ENCODE measurements at places on chromosomes 1 and 21. TPM values are rescaled to one million over a fixed set of nuclear protein-coding genes. Genes with fewer than 3 reads are reported as not detected.

- no peak for DNase-seq
Observed at GRCh38 chr1:167628741-167629515, 1.1 kb upstream of the RCSD1 start.

- DNase-seq: no peak
Observed at GRCh38 chr1:212951126-212951946, 995 bp downstream of the VASH2 start.

GRCh38 chr1:223622132-223622842 is 43.2 kb downstream of the CAPN8 start:
- no peak for DNase-seq

GRCh38 chr1:903305-903704 is 20.4 kb upstream of the SAMD11 start:
- no peak for DNase-seq

DNA sequence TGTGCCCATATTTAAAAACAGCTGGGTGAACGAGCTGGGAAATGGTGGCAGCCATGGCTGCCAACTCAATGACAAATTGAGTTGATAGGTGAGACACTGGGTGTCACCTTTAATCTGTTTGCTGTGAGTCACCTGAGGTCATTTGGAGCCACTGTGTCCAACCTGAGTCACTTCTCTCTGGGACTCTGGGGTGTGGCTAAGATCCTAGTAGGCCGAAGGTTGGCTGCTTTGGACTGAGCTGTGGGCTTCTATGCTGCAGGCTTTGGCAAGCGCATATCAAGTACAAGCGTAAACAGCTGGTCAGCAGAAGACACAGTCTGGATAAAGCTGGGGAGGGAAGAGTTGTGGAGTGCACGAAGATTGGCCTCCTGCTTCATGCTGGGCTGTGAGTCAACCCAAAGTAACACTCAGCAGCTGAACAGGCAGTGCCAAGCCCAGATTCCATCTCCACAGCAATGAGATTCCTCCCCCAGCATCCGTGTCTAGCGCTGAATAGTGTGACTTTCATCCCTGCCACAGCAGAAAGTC is 24.0 kb downstream of the TEX35 start:
- DNase-seq: no peak

DNA sequence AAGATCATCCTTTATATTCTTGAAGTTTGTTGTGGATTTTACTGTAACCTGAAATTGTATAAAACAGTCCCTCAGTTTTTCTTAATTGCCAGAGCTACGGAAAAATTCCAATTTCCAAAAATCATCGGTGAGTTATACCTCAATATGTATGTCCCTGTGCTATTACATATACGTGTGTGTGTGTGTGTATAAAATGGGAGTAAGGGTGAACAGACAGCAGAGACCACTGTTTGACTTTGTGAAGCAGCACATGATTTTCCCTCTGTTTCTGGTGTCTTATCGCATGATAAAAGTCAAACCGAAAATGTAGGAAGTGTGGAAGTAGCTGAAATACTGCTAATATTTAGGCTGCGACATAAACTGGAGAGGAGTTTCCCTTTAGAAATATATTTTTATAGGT is 1.2 kb downstream of the OR2T1 start:
- no peak for DNase-seq

- DNase-seq: no peak
Observed at GRCh38 chr1:194846488-194846887, 1660.1 kb upstream of the B3GALT2 start.

DNA sequence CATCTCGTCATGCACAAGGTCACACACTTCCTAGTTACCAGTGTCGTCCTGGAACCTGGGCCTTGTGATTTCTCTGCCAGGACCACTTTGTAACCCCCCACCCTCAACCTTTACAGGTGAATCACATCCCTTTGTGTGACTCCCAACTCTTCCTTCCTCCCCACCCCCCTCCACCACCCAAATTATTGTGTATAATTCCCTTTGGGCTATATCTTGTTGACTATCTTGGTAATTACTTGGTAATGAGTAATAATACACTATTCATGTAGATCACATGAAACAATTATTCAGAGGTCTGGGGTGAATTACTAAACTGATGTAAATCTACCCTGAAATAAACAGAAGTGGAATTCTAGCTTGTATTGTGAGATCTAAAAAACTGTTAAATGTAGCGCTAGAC is 1.7 kb downstream of the KCNK1 start:
- DNase-seq: no peak

DNA sequence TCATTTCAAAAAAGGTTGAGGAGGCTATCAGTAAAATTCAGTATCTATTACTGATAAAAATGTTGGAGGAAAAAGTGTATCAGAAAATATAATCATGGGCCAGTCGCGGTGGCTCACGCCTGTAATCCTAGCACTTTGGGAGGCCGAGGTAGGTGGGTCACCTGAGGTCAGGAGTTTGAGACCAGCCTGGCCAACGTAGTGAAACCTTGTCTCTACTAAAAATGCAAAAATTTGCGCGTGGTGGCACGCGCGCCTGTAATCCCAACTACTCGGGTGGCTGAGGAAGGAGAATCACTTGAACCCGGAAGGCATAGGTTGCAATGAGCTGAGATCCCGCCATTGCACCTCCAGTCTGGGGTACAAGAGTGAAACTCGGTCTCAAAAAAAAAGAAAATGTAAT is 5.3 kb upstream of the ATP1A4 start:
- DNase-seq: no peak

DNA sequence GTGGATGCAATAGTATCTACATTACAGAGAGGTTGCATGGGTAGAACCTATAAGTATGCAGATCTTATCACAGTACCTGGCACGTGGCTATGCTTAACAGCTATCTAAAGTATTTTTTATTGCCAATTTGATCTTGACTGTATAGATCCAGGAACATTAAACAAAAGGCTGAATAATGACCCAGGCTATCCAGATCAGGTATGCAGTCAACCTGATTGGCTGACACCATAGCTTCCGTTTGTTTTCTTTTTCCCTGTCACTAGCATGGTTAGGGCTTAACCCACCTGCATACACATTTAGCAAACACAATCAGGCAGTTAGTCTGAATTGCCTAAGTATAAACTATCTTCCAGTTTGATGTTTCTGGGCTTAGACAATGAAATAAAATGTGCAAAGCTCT is 264.9 kb upstream of the PLXNA2 start:
- DNase-seq: no peak

GRCh38 chr1:30777060-30777903 is 19.7 kb upstream of the LAPTM5 start:
- DNase-seq: no peak

GRCh38 chr1:178364782-178365181 is 132.0 kb downstream of the CLEC20A start:
- no peak for DNase-seq

- DNase-seq: no peak
Observed at GRCh38 chr1:39683591-39684312, 7.5 kb downstream of the HPCAL4 start.

DNA sequence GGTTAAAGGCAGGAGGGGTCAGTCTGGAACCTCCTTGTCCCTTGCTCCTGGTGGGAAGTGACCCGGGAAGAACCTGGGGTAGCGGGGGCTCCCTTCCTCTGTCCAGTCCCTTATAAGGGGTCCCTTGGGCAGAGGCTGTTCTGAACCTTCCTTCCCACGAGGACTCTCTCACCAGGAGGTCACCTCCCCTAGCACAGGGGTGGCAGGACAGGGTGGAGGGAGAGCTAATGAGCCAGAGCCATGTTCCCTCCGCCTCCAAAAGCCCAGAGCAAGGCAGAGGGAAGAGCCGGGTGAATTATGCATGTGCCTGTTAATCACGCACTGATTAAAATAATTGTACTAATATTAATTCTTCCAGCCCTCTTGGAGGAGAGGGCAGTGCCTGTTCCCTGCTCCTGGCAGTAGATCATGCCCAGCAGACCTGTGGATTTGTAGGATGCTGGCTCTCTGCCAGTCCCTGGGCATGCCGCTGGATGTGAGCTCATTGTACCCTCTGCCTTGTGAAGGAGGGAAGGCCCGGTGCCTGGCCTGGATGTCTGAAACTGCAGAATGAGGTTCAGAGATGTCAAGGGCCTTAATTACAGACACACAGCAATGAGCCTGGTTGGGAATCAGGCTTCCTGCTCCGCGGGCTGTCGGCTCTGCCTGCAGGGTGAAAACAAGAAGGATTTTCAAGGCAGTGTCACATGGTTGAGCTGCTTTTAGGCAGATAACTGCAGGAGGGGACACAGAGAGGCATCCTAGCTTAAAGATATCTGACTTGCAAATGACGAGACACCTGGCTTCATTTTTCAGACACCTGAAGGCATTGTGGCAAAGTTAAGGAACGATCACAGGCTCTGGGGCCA is 68.2 kb downstream of the IGSF21 start:
- no peak for DNase-seq

DNA sequence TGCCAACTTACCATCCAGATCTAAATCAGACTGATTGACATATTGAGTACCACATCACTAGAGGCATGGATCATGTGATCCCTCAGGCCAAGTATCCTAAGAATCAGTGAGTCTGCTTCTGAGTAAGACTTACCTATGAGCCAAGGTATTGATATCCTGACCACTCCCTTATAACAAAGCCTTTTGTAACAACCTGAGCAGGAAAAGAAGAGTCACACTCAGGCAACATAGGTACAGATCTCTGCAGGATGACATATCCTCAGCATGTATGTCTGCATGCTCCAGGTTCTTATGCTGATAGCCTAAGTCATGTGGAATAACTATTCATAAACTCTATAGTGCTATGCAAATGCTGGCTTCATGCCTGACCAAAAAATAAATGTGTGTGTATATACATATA is 2.3 kb upstream of the LCE1A start:
- no peak for DNase-seq

- peak; percentile 82 for DNase-seq
Observed at GRCh38 chr1:181152892-181153633, 64.6 kb downstream of the IER5 start.

DNA sequence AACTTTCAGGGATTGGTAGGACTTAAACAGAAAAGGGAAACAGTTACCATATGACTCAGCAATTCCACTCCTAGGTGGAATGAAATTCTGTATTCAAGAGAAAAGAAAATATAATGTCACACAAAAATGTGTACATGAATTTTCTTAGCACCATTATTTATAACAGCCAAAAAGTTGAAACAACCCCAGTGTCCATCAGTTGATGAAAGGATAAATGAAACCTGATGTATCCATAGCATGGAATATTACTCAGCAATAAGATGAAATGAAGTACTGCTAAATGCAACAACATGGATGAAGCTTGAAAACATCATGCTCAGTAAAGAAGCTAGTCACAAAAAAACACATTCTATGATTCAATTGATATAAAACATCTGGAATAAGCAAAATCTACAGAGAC is 15.5 kb downstream of the EEIG2 start:
- no peak for DNase-seq

GRCh38 chr1:36673202-36673601 is 190.5 kb upstream of the CSF3R start:
- DNase-seq: no peak

- DNase-seq: no peak
Observed at GRCh38 chr1:53516181-53516580, 57.0 kb downstream of the DMRTB1 start.

DNA sequence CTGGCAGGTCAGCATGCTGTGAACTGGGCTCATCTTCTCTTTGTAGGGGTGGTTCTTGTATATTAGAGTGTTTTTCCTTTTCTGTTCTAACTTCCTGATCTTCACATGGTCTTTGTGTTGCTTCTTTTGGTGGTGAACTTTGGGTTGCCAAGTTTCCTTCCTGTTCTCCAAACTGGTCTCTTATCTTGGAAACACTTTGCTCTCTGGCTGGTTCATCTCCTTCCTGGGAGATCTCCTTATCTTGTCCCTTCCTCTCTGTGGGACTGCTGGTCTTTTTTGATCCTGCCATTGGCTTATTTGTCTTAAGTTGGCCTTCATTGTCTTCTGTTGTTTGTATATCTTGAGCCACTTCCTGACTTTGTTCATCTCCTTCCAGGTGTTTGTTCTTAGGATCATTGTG is 2.1 kb downstream of the TCHHL1 start:
- no peak for DNase-seq

DNA sequence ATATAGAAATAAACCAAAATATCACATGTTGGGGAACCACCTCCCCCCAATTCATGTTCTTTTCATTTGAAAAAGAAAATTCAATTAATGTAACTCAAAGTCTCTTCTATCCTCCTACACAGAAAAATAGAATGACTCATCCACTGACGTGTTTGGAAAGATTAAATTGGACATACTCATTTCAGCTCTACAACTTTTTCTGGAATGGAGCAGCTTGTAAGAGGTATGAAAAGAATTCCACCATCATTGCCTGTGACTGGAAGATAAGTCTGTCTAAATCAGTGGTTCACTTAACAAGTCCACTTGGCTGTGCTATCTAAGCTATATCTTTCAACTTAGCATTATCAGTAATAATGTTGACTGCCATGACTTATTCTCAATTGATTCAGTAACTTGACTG is 702.3 kb downstream of the BRINP3 start:
- no peak for DNase-seq

- DNase-seq: no peak
Observed at GRCh38 chr1:117009132-117009531, 7.6 kb downstream of the CD101 start.

DNA sequence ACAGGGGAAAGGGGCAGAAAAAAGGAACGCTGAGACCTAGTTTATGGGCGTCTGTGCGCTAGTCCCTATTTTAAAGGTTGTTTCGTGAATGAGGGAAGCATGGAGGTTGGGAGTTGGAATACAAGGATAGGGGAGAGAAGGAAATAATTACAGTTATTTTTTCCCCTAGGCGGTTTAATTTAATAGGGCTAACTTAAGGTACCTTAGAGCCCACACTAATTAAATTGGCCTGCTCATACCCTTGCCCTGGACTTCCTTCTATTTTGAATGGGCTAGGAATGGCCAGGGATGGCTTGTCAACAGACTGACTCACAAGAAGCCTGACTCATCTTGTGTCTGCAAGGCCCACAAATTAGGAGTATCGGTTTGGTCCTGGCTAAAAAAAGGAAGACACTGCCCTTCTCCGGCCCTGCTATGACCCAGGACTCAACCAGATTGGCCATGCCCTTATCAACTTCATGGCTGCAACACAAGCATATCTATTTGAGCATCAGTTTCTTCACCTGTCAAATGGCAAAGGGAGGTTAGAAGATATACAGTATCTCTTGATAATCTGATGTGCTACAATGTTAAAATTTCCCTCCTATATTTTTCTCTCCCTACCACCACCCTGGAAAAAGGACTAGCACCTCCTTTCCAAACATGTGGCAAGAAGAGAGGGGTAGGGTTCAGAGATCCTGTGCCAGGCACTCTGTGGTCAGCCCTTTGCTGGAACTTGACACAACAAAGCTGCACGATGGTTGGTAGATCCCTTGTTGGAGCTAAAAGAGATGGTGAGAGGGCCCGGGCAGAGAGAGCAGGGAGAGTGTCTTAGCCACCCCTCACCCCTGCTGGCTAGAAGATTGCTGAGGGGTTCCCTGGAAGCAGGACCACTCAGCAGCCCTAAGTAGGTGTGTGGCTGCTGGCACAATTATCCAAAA is 2.2 kb upstream of the SSBP3 start:
- no peak for DNase-seq

PCAT6 gene
- total RNA-seq: 0.81 TPM

LCE1C gene
- total RNA-seq: not detected

IFI44L gene
- total RNA-seq: 30.0 TPM

TIMM17A gene
- 33.9 TPM for total RNA-seq

CHRNB2 gene
- total RNA-seq: not detected

GUCA2B gene
- total RNA-seq: not detected

SPRR3 gene
- total RNA-seq: not detected

F13B gene
- total RNA-seq: not detected

KCNE2 gene
- 0.52 TPM for total RNA-seq

CD1B gene
- 0.61 TPM for total RNA-seq

NOTCH2 gene
- 97.3 TPM for total RNA-seq

IVL gene
- total RNA-seq: not detected

LPAR3 gene
- 3.6 TPM for total RNA-seq

RNU1-1 gene
- total RNA-seq: 6,622 TPM

Measured in upper lobe of right lung (tissue), 1 donor.